SW 1271 (cell line): ENCODE measurements at places on chromosomes 3 and 15.
A peak's percentile ranks its signal among the peaks of the same experiment; 100 is the strongest.

DNA sequence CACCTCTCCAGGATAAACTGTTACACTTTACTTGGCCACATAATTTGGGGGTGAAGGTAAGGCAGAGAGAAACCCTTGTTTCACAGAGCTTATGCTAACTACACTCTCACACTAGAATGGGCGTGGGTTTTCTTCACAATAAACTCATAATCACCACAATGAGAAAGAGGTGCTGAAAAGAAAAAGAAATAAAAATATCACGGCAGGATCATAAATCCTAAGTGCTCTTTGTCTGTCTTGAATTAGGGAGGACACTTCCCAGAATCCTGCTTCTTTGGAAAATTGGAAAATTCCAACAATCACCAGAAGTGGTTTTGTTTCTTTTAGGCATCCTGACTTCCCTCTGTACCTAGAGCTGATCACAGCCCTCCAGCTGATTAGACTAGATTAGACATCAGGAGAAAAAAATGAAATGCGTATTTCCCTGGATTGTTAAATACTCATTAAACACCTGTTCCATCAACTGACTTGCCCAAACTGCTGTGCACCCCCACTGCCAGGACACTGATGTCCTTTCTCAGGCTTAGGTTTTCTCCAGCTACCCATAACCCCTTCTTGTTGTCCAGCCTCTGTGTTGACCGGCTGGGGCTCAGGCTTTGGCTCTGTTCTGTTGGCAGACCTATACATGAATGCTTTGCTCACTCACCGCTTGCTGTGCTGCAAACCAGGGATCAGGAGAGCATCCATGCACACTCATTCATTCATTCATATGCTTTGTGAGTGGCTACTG is 41.6 kb upstream of the ACKR4 start:
- no peak for DNase-seq

- no peak for DNase-seq
These were observed 271.9 kb upstream of the TPRG1 start for GRCh38 chr3:188899881-188900280.

- DNase-seq, result no peak
These were observed 312.8 kb downstream of the ZPLD1 start for GRCh38 chr3:102747611-102748010.

- DNase-seq, result no peak
These were observed 42.1 kb downstream of the SLC6A11 start for GRCh38 chr3:10858091-10858490.

- no peak for DNase-seq
These were observed 58.5 kb upstream of the KLF13 start for GRCh38 chr15:31268108-31268501.

DNA sequence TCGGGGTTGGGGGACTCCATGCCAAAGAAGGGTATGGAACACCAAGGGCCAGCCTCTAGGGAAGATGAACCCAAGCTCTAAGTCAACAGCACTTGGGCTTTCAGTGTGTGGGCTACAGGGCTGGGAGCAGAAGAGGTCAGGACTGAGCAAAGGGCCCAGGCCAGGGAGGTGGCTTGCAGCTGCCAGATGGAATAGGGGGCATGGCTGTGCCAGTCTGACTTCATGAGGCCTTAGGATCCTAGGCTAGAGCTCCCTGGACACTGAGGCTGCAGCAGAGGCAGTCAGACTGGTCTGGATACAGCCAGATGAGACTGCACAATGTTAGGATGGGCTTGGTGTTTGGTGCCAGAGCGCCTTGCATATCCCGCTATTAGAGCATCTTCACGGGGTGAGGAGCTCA is 3.8 kb downstream of the RASGRF1 start:
- DNase-seq, result no peak

DNA sequence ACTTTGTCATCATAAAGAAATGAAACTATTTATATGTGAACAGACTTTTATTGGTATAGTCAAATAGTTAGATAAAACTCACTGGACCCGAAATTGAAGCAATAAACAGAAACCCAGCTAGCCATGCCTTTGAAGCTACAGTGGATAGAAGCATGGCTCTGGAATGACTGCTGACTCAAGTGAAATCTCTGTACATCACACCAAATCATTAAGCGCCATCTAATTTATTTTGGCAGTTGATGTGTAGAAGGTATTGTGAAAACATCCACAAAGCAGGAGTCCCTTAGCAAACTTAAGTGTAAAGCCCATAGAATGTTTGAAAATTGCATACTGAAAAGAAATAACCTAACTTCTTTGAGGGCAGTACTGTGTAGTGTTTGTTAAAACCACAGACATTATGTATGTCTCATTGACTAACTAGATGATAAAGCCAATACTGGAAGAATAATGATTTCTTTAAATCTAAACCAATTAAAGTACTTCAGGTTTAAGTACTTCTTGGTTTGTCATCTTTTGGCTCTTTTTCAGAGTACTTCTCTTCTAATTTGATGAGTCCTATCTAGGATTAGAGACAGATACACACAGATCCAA is 42.8 kb upstream of the FBXL22 start:
- no peak for DNase-seq

- no peak for DNase-seq
These were observed 42.2 kb downstream of the AKAP13 start for GRCh38 chr15:85422607-85423006.

DNA sequence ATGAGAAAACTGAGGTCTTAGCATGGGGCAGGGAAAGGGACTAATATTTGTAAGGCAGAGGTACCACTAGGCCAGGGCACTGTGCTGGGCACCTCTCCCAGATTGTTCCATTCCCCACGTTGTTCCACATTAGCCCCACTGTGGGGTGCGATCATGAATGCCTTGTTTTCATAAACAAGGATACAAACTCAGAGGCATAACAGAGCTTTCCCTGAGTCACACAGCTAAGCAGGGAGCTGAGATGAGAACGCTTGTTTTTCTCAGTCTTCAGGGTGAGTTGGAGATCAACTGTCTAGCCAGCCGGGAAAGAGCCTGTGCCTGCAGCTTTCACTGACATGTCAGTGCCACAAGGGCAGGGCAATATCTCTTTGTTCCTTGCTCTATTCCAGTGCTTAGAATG is 47.9 kb upstream of the ITGA11 start:
- no peak for DNase-seq

DNA sequence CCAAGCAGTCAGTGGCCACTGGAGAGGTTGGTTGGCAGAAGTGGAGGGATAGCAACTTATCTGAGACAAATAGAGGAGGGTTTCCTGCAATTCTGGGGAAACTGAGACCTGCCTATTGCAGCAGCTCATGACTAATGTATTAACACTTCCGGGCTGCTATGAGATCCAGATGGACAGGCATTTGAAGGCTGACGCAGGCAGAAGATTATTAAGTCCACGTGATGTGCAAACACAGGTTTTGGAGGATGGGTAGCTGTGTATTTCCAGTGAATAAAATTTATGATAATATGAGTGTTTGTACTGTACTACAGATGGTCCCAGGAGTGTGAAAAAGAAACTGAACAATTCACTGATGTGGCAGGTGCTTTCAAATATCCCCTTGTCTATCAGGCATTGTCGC is 28.5 kb upstream of the CFAP161 start:
- DNase-seq, result no peak

- DNase-seq, result no peak
These were observed 33.0 kb downstream of the ALDH1L1 start for GRCh38 chr3:126147147-126147931.

GRCh38 chr15:84859144-84859543 is 25.3 kb upstream of the SLC28A1 start:
- no peak for DNase-seq

- peak; percentile 65 for DNase-seq
These were observed 12.1 kb upstream of the CNBP start for GRCh38 chr3:129195731-129196256.

GRCh38 chr3:50658416-50658815 is 16.3 kb upstream of the DOCK3 start:
- no peak for DNase-seq

GRCh38 chr3:32835961-32836360 is 18.2 kb downstream of the TRIM71 start:
- DNase-seq, result no peak

GRCh38 chr3:140441006-140441405 is 236.9 kb upstream of the TRIM42 start:
- no peak for DNase-seq

DNA sequence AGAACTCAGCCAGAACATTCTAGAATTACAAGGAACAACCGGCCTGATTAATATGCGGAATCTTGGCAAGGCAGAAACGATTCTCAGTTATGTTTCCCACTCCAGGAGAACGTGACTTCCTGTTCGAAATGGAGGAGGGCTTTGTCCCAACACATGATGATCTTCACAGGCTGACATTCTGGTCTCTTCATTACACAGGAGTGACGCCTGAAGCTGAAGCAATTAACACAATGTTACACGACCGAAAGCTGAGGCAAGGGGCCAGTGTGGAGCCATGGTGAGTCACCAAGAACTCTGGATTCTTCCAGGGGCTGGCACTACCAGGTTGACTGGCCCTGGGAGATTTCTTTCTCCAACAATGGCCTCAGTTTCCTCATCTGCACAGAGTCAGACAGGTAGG is 40.9 kb downstream of the RFTN1 start:
- no peak for DNase-seq

GRCh38 chr3:13532631-13533030 is 16.3 kb upstream of the FBLN2 start:
- DNase-seq, result no peak

DNA sequence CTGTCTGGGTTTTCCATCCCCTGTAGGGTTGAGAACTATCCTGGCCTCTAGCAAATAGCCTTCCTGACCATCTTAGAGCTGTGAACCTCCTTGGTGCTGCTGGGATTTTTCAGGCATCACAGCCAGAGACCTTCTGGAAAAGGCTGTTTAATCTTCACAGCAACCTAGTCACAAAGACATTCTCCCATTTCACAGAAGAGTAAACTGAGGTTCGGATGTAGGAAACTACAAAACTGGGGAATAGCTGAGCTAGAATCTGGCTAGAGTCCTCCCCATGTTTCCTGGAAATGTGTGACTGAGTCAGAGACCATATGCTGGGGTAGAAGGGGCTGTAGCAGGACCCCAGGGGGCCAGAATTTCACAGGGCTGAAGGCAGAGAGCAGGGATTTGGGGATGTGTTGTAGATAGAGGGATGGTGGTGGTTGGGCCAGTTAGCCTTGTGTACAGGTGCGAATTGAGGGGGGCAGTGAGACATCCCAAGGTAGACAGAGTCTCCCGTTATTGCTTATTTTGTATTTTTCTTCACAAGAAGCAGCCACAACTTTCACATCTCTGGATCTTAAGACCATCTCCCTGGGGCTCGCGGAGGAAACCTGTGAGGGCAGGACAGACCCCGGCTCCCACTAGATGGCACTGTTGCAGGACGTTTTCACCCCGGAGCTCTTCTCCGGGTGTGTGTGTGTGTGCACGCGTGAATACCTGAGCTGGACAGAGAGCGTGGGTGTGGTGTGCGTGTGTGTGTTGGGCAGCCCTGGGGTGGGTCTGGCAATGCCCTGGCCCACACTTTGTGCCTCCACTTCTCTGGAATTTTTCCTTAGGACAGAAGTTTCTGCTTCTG is 66.9 kb upstream of the PRR23C start:
- no peak for DNase-seq

DNA sequence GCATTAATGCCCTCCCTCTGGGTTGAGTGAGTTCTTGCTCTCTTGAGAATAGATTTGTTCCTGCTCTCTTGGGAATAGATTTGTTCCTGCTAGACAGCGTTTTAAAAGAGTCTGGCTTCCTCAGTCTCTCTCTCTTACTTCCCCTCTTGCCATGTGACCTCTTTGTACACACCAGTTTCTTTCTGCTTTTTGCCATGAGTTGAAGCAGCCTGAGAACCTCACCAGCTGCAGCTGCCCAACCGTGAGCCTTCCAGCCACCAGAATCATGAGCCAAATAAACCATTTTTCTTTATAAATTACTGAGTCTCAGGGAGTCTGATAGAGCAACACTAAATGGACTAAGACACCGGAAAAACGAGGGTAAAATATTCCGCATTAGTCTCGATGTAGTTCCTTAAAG is 253.6 kb downstream of the CNTN6 start:
- DNase-seq, result no peak

DNA sequence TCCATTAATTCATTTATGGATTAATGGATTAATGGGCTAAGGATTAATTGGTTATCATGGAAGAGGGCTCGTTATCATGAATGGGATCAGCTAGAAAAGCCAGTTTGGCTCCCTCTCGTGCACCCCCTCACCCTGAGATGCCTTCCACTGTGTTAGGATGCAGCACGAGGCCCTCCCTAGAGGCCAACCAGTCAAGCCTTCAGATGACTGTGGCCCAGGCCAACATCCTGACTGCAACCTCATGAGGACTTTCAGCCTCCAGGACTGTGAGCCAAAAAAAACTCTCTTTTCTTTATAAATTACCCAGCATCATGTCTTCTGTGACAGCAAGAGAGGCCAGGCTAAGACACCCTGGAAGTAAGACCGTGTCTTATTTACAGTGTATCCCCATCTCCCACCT is 9.0 kb downstream of the EFCAB12 start:
- no peak for DNase-seq

DNA sequence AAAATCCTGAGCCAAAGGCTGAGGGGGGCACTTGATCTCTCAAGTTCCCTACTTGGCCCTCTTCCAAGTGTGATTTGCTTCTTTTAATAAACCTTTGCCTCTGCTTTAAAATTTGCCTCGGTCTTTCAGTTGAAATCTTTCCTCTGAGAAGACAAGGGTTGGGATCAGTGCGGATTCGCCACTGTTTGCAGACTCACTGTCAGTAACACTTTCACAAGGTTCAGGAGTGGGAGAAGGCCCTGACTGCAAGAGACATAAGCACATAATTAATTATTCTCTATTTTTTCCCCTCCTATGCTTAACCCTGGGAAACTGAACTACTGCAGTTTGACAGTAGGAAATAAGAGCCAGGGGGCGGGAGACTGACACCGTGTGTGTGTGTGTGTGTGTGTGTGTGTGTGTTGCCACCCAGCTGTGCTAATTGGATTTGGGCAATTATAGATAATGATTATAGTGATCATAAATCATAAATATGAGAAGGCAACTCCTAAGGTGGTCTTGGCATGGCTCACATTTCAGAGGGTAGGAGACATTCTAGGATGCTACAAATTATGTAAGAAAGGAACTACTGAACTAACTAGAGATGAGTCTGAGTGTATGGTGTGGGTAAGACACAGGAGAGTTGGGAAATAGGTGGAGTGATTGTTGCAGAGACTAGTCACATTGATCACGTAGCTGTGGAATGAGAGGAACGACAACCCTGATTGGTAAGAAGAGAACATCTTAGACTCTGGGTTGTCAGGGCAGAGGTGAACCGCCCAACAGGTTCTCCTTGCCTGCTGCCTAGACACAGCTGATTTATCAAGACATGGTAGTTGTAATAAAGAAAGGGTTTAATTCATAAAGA is 5.5 kb upstream of the ZNF662 start:
- no peak for DNase-seq

DNA sequence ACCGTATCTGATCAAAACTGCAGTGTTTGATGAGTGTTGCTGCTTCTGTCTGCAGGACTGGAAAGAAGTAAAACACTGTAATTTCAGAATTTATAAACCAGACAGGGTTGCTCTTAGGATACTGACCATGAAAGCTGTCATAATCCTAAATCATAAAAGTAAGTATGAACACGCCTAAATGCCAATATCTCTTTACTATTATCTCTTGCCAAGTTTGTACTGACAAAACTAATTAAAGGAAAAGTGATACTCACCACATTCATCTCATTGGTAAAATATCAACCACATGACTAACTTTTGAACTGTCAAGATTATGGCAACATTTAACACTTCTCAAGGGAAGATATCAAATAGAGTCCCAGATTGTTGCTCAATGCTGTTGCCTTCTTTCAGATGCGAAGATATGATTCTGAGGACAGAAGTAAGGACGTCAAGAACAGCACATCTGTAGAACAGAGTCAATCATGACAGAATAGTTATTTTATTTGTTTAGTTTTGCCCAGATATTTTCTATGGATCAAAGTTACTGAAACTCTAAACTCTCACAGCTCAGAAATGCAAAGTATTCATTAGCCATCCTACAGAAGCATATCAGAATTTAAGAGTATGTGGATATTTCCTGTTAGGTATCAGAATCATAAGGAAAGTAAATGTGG is 61.4 kb upstream of the COL8A1 start:
- DNase-seq, result no peak
